ENCODE measurements at places on chromosomes 11 and 22.

GRCh38 chr11:116104498-116105174, 600.4 kb upstream of the CADM1 start:
- DNase-seq: no peak

DNA sequence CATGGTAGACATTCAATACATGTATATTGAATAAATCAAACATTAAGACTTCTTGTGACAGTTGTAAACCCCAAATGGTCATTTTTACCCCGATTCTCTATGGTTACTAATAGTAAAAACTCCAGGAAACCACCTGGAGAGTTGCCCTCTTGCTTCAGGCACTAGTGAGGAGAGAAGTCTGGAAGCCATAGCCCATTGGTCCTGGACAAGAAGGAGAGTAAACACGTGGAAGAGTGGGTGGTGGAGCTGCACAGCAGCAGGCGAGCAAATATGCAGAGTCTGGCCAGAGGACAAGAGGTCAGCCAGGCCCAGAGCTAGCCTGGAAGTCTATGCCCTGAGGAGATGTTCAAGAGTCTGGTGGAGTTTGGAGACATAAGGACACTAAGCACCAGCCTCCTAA, 17.7 kb downstream of the DCHS1 start:
- no peak for DNase-seq

DNA sequence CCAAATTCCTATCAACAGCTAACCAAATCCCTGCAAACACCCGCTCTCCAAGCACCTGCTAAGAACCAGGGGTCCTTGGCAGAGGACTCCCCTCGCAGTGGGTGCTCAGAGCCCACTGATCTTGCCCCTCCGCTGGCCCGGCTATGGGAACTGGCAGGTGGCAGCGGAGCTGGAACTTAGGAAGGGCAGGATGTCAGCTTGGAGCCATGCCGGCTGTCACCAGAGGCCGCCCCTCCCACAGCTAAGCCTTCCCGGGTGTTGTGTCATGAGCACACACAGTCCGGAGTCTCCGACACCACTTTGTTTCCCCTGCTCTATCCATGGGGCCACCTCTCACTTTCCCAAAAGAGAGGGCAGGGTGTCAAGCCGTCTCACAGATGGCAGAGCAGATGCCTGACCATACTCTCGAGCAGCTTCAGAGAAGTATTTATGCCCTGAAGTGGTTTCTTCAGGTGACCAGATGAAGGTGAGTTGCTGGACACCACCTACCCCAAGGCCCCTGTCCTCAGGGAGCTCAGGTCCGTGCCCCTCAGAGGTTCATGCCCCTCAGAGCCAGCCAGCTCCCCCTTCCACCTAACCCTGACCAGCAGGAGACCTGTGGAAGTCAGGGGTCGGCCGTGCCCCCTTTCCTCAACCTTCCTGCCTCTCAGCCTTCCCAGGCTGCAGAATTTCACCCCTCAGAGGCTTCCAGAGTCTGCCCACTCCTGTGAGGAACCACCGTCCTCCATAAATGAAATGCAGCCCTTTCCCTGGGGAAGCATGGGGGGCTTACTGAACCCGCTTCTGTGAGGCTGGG, 545.7 kb upstream of the B3GAT1 start:
- DNase-seq: no peak

- no peak for DNase-seq
Observed at GRCh38 chr11:22780952-22781593, 48.5 kb downstream of the SVIP start.

GRCh38 chr11:126290887-126291286, 8.0 kb downstream of the TIRAP start:
- DNase-seq: no peak

GRCh38 chr11:114167771-114168448, 108.4 kb downstream of the ZBTB16 start:
- no peak for DNase-seq

DNA sequence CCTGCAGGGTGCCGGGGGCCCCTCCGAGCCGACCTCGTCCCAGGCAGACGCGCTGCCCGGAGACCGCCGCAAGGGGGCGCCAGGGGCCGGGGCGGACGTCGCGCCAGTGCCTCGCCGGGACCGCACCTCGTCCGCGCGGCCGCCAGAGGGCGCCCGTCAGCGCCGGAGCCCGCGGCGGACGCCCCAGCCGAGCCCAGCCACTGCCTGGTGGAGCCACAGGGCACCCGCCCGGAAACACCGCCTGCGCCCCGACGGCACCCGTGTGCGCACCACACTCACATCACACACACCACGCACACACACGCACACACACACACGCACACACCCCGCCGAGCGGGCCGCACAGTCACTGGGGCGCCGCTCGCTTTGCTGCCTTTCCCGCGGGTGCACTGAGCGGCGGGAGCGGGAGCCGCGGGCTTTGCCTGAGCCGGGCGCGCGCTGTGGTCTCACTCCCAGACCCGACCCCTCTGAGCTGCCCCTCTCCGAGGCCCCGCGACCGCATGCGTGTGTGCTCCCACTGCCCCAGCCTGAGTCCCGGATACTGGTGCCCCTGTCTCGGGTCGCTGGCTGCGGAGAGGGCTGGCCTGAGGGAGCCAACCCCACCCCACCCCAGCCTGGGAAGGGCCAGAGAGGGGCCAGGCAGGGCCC, 449.3 kb downstream of the OPCML start:
- DNase-seq: no peak

- no peak for DNase-seq
Observed at GRCh38 chr11:130118165-130118564, 41.4 kb upstream of the ST14 start.

- DNase-seq: no peak
Observed at GRCh38 chr11:28833169-28833568, 725.0 kb downstream of the METTL15 start.

GRCh38 chr11:1815311-1815710, 19.5 kb upstream of the SYT8 start:
- DNase-seq: no peak

Measured in NCI-H187 treated with DMSO at 0.1 percent for 48 hours (cell line).